ENCODE measurements at places on chromosomes 4 and X.

DNA sequence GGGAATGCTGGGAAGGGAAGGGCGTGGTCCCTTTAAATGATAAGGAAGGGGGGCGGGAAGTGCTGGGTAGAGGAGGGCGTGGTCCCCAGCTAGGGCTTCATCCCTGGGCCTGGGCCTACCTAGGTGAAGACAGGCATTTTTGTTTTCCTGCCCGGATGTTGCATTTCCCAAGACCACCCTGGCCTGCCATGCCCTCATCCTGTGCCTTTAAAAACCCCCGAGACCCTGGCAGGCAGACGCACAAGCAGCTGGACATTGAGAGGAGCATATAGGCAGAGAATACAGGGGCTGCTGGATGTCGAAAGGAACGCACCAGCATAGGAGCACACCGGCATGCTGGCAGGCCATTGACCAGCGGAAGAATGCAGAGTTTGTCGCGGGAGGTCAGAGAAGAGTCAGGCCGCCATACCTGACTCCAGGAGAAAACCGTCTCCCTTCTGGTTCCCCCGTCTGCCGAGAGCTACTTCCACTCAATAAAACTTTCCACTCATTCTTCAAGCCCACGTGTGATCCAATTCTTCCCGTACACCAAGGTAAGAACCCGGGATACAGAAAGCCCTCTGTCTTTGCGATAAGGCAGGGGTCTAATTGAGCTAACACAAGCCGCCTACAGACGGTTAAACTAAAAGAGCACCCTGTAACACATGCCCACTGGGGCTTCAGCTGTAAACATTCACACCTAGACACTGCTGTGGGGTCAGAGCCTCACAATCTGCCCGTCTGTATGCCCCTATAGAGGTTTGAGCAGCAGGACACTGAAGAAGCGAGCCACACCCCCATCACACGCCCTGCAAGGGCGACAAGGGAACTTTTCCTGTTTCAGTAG lies 2.9 kb upstream of the AGA start:
- DNase-seq: no peak

GRCh38 chr4:153127760-153128494 lies 76.3 kb upstream of the TRIM2 start:
- peak; percentile 54 for DNase-seq

DNA sequence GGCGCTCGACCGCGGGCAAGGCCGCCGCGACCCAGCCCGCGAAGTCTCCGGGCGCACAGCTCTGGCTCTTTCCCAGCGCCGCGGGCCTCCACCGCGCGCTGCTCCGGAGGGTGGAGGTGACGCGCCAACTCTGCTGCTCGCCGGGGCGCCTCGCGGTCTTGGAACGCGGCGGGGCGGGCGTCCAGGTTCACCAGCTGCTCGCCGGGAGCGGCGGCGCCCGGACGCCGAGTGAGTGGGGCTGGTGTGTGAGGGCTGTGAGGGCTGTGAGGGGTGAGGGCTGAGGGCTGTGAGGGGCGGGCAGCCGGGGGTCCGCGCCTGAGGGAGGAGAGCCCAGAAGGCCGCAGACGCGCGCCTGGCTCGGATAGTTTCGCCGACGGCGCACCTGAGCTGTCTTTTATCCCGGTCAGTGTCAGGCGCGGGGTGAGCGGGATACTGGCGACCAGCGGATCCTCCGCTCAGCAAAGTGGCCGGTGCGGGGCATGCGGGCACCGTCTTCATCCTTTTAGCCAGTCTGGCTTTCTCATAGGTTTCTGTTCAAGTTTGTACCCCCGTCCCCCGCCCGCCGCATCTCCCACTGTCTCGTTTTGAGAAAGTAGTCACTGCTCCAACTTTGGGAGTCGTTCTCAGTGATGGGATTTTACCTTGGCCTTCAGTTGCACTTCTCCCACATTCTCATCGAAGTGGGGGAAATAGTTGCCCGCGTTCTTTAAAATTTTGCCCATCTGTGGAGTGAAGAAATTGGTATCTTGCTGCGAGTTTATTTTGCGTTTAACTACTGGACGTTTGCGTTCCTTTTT lies 586 bp downstream of the HERC5 start:
- no peak for DNase-seq

DNA sequence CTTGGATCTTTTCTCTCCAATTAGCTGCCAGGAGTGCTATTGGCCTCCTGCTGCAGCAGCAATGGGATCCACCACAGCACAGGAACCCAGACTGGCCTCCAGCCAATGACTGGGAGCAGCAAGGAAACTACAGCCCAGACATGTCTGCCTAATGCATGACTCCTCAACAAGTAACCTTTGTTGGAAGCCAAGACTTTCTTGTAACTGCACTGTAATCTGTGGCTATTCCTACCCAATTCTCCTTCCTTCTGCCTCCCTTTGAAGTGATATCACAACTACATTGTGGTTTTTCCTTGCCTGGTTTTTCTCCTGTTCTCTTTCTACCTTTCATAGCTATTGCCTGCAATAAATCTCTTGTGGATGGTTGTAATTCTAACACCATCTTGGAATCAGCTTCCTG lies 39.8 kb downstream of the SNCA start:
- peak; percentile 37 for DNase-seq

DNA sequence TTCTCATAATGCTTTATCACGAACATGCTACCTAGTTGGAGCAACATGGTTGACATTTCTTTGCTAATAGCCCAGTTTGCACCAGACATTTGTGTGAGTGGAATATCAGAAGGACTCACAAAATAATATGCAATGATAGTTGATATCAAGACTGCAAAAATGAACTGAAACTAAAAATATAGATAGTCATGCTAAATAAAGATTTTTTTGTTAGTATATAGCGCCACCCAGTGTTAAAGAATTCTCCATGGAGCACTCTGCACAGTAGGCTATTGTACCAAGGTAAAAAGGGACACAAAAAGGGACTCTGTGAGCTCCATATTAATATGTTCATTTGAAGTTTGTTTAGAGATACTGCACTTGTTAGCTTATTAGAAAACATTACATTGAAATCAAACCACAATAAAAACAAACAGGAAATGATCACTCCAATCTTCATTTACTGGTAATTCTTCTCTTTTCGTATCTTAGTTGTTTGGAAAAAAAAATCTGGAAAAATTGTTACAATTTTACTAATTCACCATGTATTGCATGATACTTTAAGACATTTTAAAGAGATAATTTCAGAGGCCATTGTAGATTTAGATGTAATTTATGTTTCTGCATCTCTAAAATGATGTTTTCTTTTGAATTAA lies 1509.6 kb downstream of the ADGRL3 start:
- peak; percentile 38 for DNase-seq

Measured in NCI-H446 treated with DMSO at 0.1 percent for 48 hours (cell line).